Renal pelvis (tissue), 12 donors: ENCODE measurements at places on chromosomes 2 and 18.

- DNase-seq = no peak
These were observed 464.2 kb upstream of the NRP2 start for GRCh38 chr2:205218056-205218455.

DNA sequence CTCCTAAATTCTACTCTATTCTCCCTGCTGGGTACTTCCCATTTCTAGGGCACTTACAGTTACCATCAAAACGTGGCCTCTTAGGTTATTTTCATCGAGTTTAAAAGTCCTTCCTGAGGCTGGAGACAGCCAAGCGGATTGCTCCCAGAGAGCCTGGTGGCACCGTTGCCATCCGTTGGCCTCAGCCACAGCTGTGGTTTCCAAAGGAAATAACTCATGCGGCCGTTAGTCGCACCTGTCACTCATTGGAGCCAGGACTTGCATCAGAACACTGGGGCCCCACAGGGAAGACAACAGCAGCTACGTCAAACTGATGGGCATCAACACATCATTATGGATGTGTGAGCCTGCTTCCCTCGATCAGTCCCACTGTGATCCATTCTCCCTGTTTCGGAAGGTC lies 453.4 kb downstream of the BCL11A start:
- DNase-seq = no peak

DNA sequence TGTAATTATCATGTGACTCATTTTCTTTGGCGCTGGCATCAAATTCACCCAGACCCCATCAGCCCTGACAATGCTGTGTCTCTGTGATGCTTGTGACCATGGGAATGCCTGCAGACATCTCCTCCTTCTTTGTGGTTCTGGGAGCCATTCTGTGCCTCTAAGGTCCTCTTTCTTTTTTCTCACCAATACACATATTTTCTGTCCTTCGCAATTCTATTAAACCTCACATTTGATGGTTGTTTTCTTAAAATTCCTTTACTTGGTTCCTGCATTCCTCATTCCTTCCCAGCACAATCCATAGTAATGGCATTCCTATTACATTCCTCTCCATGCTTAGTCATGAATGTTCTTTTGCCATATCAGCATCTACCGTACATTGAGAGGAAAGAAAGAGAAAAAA lies 375.3 kb downstream of the PIK3C3 start:
- DNase-seq = no peak

DNA sequence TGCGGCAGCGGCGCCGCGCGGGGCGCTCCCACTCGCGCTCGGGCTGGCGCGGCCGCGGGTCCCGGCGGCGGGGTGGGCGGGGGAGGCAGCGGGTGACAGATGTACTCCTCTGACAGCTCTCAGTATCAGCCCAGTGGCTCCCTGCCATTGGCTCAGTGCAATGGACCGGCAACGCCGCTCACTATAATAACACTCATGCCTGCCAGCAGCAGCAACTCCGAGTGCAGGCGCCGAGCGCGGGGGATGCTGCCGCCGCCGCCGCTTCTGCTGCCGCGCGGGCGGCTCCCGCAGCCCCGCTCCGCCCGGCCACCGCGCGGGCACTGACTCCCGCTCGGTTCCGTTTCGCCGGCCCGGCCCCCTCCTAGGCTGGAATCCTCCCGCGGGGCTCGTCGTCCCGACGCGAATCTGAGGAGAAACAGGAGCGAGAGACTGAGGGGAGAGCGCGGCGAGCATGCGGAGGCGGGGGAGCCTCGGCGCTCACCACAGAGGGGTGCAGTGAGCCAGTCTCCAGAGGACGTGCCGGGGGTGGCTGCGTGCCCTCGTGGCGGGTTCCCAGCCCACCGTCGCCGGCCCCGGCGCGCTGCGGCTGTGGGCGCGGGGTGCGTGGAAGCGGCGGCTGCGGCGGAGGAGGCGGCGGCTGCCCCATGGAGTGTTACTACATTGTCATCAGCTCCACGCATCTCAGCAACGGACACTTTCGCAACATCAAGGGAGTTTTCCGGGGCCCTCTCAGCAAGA lies at the start of gene ZNF804A:
Gene ZNF804A (plus strand): TSS at position 214 of the 738 bp plus-strand sequence. CDS start 431 bp downstream, at position 645.
- peak; percentile 50 for DNase-seq

DNA sequence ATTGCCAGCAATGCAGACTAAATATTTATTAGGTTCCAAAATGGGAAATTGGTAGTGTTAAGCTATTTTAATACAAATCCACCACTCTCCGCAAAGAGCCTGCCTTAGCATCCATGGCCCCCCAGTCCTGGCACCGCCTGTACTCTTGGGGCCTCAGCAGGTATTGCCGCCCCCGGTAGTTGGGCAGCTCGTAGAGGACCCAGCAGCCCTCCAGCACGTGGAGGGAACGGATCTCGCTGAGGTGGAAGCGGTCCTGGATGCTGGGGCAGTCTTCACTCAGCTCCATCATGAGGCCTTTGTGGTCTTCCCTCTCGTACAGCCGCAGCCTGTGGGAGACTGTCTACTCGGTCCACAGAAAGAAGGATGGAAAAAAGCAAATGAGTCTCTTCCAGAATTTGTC lies 1.5 kb downstream of the CRYGC start:
- DNase-seq = no peak
